ENCODE measurements at places on chromosomes 7 and 10. TPM values are rescaled to one million over a fixed set of nuclear protein-coding genes. Genes with fewer than 3 reads are reported as not detected.

CTAGE15 gene
- not detected for total RNA-seq

IFIT3 gene
- total RNA-seq = 4.5 TPM

ZSCAN21 gene
- total RNA-seq = 22.8 TPM

ABCC2 gene
- 99.4 TPM for total RNA-seq

RAMP3 gene
- total RNA-seq = not detected

C10orf120 gene
- total RNA-seq = not detected

PKD2L1 gene
- total RNA-seq = not detected

VENTX gene
- total RNA-seq = not detected

AOC1 gene
- total RNA-seq = 0.21 TPM

AGR3 gene
- not detected for total RNA-seq

AGR2 gene
- not detected for total RNA-seq

DNA2 gene
- 8.3 TPM for total RNA-seq

RASA4B gene
- 1.1 TPM for total RNA-seq

CACNB2 gene
- not detected for total RNA-seq

KIF11 gene
- total RNA-seq = 19.2 TPM

PDE6C gene
- total RNA-seq = not detected

PPP1R17 gene
- total RNA-seq = not detected

VPS26A gene
- 39.7 TPM for total RNA-seq

DNA sequence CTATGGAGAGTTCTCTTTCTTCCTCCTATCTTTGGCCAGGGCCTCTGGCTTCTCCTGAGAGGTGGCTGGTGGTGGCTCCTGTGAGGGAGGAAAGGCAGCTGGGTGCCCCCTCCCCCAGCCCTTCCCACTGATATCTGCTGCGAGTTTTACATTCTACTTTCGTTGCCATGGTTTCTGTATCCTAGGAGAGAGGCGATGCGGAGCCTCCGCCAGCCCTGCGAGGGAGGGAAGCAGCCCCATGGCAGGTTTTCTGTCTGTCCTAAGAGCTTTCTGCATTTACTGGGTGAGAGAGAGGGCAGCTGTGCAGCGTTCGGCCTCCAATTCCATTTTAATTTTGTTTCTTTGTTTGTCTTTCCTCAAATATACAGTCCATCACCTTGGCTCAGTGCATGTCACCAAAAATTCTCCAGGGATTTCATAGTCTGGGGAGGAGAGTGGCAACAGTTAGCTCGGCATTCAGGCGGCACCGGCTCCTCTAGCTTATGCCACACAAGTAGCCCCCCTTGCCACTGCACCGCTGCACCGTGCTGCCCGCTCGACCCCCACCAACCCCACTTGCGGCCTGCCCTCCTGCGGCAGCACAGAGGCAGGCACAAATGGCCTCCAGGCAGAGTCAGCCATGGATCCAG lies 20.4 kb downstream of the DNAJB12 start:
- no peak for DNase-seq

DNA sequence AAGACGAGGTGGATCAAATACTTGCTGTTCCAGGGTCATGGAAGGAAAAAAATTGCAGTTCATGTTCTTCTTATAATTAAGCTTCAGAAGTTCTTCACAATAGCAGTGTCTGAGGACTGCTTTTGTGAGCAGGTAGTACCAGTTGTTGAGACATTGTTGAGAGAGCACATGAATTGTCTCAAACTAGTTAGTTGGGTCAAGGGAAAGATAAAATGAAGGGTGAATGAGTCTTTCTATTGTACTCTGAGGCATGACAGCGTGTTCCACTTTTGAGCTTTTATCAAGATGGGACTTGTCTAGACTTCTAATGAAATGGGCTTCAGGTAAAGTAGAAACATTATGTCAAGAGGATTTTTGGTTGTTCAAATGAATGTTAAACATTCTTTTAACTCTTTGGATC lies 26.0 kb downstream of the KAT6B start:
- DNase-seq = no peak

- DNase-seq = no peak
Measured at GRCh38 chr7:51077987-51078370, 238.6 kb downstream of the COBL start.

GRCh38 chr7:104981672-104982037 lies 32.4 kb upstream of the KMT2E start:
- no peak for DNase-seq

- DNase-seq = no peak
Measured at GRCh38 chr10:63547628-63548360, 26.6 kb downstream of the REEP3 start.

- no peak for DNase-seq
Measured at GRCh38 chr7:1845536-1846311, 175.6 kb downstream of the ELFN1 start.

DNA sequence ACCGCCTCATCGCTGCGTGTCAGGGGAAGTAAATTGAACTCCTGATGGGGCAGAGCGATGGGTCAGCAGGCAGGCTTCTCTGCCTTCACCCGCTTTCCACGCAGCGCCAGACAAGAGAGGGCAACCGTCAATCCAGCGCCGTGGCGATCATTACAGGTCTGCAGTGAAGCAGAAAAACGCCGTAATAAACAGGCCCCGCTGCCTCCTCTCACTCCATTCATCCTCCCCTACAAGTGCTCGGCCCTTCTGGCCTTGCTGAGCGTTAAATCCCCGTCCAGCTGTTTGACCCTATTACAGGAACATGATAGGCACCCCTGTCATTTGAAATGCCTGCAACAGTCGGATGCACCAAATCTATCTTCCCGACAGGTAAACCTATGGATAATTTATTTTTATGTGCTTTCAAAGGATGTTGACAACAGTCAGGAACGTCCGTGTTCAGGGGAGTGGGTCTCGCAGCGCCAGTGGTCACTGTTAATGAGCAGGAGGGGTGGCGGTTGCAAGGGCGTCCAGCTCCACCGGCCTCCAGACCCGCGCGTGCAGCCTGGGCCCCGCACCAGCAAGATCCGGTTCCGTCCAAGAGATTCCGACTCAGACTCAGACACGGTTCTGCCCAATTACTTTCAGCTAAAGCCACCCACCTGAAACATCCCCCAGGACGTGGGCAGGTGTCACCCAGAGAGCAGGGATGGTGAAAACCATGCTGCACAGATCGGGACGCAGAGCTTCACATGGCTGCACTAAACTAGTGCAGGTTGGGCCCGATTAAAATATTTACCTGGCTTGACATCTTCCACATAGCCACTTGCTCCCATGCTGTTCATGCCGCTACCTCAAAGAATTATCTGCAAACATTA lies 508.0 kb upstream of the MGMT start:
- DNase-seq = no peak

GRCh38 chr10:7491949-7492659 lies 81.3 kb upstream of the SFMBT2 start:
- no peak for DNase-seq

DNA sequence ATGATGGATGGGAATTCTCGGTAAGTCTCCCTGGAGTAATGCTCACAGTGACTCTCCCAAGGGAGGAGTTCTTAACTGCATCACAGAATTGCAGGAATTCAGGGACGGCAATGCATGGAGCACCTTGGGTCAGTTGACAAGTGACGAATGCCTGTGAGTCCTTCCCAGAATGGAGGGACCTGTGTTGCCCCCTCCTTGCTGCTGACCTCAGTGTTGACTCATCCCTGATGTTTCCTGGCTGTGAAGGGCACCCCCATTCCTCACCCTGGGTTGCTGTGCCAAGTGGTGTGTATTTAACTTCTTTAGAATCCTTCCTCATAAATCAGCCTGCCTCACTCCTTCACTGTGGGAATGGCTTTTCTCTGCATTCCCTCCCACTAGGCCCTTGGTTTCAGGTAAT lies 98.9 kb downstream of the LRMDA start:
- DNase-seq = no peak

GRCh38 chr10:34905200-34905927 lies 90.3 kb upstream of the PARD3 start:
- DNase-seq = no peak

DNA sequence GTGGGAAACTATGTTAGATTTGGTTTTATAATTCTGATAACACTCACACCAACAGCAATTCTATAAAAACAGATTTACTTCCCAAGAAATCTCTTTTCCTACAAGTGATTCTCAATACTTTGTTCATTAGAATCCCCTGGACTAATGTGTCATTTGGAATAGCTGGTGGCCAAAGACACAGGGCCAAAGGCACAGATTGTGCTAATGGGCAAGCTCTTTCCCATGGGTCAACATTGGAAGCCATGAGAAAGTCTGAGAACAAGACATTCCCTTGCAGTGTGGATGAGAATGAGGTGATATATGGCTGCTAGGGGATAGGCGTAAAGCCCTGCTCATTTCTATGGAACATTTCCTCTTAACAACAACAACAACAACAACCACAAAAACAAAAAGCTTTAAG lies 153.8 kb downstream of the AMPH start:
- no peak for DNase-seq

GRCh38 chr7:85095366-85095765 lies 91.5 kb downstream of the SEMA3D start:
- DNase-seq = no peak

DNA sequence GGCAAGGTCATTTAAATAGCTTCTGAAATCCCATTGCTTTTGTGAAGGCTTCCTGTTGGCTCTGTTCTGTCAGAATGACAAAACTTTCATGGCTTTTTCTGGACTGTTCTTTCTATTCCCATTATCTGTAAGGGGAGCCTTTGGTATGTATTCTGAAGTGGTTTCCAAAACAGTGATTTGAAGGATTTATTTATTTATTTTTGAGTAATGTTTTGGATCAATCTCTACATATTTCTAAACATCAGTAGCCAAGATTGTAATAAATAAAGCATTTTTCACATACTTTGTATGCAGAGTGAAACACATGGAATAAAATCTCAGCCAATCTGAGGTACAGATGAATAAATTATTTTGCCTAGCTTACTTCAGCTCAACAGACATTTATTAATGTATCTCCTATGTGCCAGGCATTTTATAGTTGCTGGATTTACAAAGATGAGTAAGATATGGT lies 121.1 kb downstream of the BBS9 start:
- DNase-seq = no peak

DNA sequence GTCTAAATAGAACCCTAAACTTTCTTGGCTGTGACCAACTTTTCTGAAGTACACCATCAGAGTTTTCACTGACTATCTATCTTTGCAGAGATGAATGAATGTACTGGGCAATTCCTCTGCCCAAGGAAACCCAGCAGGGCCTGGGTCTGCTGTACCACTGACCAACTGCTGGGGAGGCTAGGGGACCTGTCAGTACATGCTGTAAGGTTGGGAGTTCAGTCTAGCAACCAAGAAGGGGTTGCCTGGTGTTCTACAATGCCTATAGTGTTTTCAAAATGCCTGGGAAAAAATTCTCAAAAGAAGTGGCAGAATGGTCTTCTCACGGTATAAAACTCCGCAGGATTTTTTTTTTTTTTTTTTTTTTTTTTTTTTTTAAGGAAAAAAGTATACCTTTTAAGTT lies 106.3 kb downstream of the NT5C2 start:
- no peak for DNase-seq

DNA sequence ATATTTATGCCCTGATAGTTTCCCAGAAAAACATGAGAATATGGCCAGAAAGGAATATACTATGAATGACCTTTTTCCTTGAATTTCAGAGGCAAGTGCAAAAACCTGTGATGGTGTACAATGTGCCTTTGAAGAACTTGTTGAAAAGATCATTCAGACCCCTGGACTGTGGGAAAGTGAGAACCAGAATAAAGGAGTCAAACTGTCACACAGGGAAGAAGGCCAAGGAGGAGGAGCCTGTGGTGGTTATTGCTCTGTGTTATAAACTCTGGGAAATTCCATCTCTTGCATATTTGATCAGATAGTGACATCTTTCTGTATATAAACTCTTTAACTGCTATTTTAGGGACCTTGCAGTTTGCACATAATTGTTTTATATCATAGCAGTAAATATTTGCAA lies 33.7 kb downstream of the RAB18 start:
- DNase-seq = peak; percentile 20

DNA sequence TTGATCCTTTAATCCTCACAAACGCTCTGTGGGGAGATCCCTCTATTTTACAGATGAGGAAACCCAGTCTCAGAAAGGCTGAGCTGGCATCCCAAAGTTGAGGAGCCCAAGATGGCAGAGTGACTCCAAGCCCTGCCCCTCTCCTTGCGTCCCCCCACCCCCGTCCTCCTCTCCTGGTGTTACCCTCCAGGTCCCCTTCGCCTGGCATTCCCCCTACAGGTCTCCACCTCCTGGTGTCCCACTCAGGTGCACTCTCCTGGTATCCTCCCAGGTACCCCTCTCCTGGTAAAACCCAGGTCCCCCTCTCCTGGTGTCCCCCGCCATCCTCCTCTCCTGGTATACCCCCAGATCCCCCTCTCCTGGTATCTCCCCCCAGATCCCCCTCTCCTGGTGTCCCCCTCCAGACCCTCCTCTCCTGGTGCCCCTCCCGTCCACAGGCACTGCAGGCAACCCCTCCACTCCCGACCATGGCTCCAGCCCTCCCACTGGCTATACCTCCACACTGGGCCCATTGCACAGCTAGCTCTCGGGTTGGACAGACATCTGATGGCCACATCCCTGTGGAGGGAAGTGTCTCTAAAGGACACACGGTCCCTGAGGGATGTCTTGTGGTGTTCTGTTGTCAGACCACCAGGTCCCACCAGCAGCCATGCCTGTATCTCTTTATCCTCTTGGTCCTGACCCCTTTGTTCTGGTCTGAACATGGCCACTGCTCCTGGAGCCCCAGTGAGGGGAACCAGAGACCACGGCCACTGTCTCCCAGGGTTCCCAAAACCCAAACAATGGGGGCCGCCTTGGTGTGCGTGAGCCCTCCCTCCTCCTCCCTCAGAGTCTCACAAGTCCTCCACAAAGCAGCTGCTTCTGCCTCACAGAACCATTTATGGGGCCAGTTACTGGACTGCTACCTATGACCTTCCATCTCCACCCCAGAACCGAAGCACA lies 37.2 kb downstream of the CALML3 start:
- DNase-seq = no peak

- no peak for DNase-seq
Measured at GRCh38 chr10:119588071-119588470, 8.7 kb downstream of the TIAL1 start.

DNA sequence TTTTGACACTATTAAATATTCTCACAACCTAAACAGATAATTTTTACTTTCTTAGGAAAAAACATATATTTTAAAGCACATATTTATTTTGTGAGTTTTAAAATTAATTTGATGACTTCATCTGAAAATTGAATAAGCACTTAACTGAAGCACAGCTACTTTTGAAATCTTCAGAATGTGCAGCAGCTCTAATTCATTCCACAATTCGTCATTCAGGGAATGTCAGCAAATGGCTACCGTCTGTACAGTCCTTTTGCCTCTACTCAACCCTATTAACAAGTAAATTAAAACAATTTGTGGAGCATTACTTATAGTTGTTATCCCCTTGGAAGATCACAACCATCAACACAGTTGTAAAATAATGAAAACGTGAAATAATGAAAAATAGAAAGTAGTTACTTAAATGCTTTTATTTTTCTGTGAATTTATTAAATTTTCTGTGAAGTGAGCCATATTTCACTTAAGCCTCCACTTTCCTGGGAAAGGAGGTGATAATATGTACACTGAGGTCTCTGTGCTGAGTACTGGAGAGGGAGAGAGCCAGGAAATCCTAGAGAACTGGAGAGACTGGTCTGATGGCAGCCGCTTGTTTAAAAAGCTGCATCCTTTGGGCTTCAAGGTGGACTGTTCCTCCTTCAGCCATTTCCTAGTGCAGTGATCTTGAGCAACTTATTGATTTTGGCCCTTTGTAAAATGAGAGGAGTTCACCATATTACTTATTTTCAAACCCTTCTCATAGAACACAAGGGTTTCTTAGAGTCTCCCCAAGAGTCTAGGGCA lies 70.6 kb downstream of the REEP3 start:
- DNase-seq = no peak
